Cardiac muscle cell (in vitro differentiated cells and primary cell): ENCODE measurements at places on chromosomes 6 and 20.
A peak's percentile ranks its signal among the peaks of the same experiment; 100 is the strongest.

DNA sequence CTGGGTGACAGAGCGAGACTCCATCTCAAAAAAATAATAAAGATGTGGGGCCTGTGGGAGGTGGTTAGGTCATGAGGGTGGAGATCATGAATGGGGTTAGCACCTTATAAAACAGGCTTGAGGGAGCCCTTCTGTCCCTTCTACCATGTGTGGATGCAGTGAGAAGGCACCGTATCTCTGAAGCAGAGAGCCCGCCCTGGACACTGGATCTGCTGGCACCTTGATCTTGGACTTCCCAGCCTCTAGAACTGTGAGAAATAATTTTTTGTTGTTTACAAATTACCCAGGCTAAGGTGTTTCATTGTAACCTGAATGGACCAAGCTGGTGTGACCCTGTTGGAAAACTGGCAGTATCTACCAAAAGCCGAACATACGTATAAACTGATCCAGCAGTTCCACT is 15.7 kb upstream of the PANK2 start:
- DNase-seq, result no peak

GRCh38 chr20:11229772-11230171 is 556.0 kb upstream of the JAG1 start:
- peak; percentile 46 for DNase-seq

- no peak for DNase-seq
Measured at GRCh38 chr6:29451471-29452193, 5.2 kb downstream of the OR11A1 start.

DNA sequence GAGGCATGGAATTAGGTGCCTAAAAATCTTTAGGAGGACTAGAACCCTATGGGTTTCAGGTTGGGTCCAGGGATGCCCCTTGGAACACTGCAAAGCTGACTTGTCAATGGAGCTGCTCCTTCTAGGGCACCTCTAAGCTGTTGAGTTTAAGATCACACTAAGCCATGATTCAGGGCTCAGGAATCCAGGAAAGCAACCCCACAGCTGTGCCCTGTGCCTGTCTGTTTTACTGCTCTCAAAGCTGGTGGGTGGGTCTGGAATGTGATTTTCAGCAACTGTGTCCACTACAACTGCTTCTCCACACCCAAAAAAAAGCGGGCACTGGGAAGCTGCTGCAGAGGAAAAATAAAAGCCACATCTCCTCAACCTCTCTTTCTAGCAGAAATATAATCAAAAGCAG is 310.4 kb upstream of the MOCS1 start:
- no peak for DNase-seq

DNA sequence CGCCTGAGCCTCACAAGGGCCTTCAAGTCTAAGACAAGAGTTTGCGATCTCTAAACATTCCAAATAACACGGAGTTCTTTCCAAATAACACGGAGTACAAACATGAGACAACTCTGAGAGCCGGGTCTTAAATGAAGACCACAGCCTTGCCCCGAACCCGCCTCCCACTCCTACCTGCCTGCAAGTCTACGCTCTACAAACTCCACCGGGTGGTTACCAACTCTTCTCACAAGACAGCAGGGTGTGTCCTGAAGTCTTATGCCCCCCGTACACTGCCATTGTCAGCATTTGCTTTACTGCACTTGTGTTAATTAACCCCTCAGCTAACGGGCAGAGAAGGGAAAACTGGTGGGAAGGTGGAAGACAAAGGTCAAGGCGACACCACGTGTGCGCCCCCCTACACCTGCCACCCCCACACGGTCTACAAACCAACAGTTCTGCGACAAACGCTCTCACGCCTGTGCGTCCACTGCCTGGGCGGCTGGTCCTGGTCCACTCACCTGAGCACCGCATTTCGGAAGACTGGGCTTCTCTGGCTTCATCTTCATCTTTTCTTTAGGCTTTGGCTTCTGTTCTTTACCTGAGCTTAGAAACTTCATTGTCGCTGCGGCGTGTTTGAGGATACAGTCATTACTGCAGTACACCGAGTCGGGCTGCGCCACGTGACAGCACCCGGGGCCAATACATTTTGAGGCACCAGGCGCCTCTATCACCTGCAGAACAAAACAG is 19.5 kb downstream of the DIDO1 start:
- DNase-seq, result no peak

GRCh38 chr6:40946738-40947301 is 92.2 kb downstream of the UNC5CL start:
- no peak for DNase-seq

- DNase-seq, result peak; percentile 78
Measured at GRCh38 chr6:110528101-110528929, 51.9 kb upstream of the SLC22A16 start.

DNA sequence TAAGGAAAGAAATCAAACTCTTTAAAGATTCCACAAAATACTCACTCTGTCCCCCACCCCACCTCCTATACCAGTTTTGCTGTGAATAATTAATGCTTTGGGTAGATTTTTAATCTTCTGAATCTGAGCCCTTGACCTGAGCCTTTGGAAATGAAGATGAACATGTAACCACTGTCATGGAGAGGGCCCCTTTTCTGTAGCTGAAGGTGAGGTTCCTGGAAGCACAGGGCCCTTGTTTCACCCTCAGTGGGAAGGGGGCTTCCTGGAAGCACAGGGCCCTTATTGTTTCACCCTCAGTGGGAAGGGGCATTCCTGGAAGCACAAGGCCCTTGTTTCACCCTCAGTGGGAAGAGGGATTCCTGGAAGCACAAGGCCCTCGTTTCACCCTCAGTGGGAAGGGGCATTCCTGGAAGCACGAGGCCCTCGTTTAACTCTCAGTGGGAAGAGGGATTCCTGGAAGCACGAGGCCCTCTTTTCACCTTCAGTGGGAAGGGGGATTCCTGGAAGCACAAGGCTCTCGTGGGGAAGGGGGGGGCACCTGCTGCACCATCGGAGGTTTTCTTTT is 75.7 kb downstream of the DACT2 start:
- no peak for DNase-seq

- DNase-seq, result no peak
Measured at GRCh38 chr6:155313602-155314091, 637 bp downstream of the TFB1M start.

DNA sequence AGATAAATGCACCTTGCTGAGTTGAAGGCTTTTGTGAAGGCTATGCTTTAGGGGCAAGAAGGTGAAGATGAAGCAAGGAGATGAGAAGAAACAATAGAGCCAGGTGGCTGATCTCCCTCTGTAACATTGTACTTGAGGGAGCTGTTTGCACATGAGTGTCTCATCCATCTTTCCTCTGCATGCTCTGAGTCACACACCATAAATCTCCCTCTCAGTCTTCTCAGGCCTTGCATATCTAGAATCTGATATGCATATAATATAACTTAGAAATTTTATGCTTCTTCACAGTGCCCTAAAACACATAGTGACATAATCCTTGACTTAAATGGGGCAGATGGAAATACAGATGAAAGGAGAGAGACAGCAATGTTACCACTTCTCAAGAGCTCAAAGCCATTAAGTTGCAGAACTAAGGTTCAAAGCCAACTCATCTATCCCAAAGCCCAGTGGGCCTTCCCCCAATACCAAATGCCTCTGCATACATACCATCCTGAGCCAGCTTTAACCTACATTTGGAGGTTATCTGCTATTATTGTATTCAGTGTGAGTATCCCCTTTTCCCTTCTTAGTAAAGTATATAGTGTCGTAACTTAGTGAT is 62.4 kb upstream of the STXBP5 start:
- DNase-seq, result no peak

DNA sequence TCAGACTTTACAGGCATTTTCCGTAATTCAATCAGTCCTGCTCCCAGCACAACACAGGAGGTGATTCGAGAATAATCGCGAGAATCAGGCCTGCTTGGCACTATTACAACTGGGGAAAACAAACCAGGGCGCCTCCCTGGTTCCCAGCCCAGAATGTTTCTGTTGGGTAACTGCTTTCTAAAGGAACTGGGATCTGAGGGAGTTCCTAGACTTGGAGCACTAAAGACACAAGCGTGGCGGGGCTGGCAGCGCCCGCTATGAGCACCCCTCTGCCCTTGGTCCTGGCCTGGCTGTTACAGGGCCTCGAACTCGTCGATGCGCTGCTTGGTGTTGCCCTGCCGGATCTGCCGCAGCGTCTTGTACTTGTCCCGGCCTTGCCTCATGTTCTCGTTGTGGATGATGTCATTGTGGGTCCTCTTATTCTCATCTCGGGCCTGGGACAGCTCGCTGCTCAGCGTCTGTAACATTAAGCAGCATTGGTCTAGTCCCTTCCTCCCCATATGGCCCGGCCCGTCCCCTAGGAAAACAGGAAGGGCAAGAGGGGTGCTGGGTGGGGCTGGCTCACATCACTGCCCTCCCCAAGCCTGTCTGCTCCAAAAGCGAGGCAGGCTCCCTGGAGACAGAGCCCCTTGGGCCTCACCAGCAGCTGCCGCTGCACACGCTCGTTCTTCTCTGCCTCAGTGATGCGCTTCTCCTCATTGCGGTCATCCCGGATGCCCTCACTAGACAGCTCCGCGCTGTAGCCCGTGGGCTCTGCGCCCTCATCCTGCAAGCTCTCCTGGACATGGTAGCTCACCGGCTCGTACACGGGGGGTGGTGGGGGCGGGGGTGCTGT is 52.3 kb downstream of the EZR start:
- no peak for DNase-seq

DNA sequence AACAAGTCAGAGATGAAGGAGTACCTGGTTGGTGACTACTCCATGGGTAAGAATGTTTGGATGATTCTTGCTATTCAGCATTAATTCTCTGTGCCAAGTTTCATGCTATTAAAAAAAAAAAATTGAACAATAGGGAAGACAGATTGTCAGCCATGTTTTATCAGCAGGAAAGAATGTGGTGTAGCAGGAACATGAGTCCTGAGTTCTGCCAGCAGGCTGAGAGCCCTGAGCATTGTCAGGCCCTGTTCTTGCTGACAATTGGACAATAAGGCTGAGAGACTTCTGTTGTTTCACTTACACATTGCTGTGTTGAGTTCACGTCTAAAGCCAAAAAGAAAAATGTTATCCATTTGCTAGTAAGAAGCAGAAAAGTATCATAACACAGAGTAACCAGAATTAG is 70.4 kb upstream of the SMIM28 start:
- DNase-seq, result no peak

DNA sequence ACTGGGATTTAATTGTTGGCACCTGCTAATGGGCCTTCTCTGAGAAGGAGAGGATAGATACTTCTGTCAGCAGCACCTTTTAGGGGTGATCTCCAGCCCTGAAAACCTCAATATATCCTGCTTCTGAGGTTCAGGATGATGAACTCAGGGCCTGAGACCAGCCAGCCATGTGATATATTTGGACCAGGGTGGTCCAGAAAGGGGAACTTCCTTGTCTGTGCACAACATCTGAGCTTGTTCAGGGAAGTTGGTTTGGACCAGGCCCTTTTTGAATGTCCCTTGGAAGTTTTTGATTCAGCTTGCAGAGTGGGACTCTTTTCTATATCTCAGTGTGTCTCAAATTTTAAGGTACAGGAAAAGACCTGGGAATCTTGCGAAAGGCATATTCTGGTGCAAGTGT is 85.8 kb downstream of the GFRA4 start:
- DNase-seq, result no peak

GRCh38 chr6:156639009-156639721 is 138.0 kb upstream of the ARID1B start:
- DNase-seq, result no peak

- peak; percentile 64 for DNase-seq
Measured at GRCh38 chr6:81787313-81788068, 35.0 kb upstream of the TENT5A start.

GRCh38 chr20:5510446-5510845 is 193.7 kb upstream of the PROKR2 start:
- DNase-seq, result no peak

DNA sequence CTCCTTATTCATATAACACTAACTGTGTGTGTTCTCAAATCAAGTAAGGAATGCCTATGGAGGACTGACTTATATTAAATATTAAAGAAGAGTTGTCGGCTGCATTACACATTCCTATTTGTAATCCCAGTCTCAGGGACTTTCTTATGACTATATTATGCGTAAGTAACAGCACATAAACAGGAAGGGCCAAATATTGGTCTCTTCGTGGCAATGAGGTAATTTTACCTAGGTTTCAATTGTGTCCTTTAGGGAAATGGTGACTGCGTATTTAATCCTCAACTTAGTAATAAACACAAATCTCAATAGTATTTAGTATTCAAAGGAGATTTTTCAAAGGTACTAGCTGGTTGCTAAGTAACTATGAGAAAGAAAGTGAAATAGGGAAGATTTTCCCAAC is 22.8 kb upstream of the EPM2A start:
- DNase-seq, result no peak

DNA sequence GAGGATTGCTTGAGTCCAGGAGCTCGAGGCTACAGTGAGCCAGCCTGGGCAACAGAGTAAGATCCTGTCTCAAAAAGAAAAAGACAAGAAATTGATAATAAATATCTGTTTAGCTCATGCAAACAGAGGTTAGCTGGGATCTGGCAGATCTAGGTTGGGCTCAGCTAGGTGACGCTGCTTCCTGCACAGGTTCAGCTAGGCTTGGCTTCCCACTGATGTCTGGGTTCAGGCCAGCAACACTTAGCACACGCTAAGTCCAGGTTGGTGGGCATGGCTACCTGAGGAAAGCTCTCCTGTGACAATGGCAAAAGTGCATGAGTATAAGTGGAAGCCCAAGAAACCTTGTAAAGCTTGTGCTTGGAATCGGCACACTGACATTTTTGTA is 48.7 kb downstream of the RIN2 start:
- no peak for DNase-seq

- DNase-seq, result no peak
Measured at GRCh38 chr20:24470746-24471582, 1.5 kb downstream of the SYNDIG1 start.

- DNase-seq, result no peak
Measured at GRCh38 chr6:170176136-170176897, 114.6 kb downstream of the DLL1 start.
